NCI-H1417 treated with DMSO at 0.1 percent for 48 hours (cell line): ENCODE measurements at places on chromosomes 13 and 19.

DNA sequence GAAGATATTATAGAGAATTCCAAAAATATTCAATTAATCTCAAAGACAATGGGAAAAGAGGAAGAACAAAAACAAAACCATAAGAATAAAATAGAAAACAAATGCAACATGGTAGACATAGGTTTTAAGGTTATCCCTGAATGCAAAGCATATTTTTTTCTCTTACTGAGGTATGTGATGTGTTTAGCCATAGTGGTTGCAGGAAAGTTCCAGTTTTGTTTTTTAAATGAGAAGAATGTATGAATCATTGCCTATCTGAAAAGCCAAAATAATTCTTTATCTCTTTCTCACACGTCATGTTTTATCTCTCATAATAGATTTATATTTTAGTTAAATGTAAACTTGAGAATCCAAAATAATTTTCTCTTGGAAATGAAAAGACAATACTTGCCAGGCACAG is 2591.7 kb upstream of the PCDH20 start:
- no peak for DNase-seq

GRCh38 chr19:40921005-40921897 is 39.2 kb upstream of the CYP2A7 start:
- no peak for DNase-seq

DNA sequence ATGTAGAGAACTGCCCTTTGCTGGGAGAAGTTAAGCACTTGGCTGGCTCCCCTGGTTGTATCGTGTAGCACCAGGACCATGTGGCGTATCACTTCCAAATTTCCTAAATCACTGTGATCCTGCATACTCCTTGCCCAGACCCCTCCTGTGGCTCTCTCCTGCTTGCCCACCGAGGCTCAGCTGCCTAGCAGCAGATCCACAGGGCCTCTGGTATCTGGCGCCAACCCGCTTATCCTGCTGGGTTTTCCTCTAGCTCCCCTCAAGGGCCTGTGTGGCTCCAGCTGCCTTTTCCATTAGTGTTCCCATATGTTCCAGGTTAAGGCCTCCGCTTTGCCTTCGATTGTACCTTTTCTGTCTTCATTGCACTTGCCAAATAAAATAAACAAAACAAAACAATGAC is 16.5 kb downstream of the LRCH1 start:
- no peak for DNase-seq

DNA sequence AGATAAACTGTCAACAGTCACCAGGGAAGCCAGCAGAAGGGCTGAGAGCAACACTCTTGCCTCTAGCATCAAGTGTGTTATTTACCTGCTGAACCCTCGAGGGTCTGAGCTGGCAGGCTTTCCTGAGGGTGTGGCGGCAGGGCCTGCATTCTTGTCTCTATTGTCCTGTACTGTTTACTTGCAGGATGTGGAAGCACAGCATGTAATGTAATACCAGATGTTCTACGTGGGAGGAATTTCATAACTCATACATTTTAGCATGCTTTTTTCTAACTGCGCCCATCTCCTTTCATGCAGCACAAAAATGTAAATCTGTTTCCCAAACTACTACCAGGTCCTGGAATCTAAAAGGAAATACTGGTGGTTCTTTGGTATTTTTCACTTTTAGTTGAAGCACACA is 153.1 kb downstream of the RGCC start:
- no peak for DNase-seq

- DNase-seq = no peak
Measured at GRCh38 chr13:92150606-92151005, 752.2 kb downstream of the GPC5 start.

GRCh38 chr13:101291206-101291605 is 125.1 kb downstream of the NALCN start:
- no peak for DNase-seq

DNA sequence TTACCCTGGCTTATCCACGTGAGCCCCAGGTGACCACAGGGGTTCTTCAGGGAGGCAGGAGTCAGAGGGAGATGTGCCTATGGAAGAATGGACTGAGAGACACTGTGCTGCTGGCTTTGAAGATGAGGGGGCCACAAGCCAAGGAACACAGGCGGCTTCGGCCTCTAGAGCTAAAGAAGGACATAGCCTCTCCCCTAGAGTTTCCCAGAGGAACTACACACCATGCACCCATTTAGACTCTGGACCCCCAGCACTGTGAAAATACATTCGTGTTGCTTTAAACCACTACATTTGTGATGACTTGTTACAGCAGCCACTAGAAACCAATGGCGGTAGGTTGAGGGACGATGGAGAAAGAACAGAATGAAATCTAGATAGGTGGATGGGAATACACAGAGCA is 13.7 kb upstream of the ATF5 start:
- DNase-seq = no peak

- no peak for DNase-seq
Measured at GRCh38 chr19:35828692-35829301, 16.2 kb upstream of the PRODH2 start.

GRCh38 chr19:56333506-56333905 is 18.9 kb upstream of the ZSCAN5A start:
- DNase-seq = no peak

DNA sequence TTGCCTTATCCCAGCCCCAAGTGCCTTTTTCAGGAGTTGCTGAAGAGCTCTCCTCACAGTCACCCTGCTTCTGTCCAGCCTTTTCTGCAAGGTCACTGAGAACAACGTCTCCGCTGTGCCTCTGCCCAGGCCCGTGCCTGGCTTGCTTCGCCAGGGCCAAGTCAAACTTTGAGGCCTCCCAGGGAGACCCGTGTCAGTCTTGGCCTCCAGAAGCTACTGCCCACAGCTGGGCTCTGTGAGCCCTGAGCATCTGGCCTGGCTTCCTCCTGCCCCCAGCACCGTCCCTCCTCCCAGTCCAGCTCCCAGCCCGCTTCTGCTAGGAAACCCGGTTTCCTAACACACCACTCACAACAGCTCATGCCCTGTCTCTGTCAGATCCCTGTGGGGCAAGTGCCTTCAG is 165.9 kb downstream of the TEX29 start:
- DNase-seq = no peak

DNA sequence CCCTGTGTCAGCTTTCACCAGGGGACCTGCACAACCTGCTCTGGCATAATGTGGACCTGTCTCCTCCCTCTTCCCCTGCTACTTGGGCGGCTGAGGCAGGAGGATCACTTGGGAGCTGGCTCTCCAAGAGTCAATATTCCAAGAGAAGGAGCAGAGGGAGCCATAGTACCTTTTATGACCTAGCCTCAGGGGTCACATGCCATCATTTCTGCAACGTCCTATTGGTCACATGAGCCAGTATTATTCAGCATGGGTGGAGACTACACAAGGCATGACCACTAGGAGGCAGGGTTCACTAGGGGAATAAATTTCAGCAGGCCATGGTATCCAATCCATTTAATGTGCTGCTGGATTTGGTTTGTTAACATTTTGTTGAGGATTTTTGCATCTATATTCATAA is 12.0 kb upstream of the SHFL start:
- no peak for DNase-seq

DNA sequence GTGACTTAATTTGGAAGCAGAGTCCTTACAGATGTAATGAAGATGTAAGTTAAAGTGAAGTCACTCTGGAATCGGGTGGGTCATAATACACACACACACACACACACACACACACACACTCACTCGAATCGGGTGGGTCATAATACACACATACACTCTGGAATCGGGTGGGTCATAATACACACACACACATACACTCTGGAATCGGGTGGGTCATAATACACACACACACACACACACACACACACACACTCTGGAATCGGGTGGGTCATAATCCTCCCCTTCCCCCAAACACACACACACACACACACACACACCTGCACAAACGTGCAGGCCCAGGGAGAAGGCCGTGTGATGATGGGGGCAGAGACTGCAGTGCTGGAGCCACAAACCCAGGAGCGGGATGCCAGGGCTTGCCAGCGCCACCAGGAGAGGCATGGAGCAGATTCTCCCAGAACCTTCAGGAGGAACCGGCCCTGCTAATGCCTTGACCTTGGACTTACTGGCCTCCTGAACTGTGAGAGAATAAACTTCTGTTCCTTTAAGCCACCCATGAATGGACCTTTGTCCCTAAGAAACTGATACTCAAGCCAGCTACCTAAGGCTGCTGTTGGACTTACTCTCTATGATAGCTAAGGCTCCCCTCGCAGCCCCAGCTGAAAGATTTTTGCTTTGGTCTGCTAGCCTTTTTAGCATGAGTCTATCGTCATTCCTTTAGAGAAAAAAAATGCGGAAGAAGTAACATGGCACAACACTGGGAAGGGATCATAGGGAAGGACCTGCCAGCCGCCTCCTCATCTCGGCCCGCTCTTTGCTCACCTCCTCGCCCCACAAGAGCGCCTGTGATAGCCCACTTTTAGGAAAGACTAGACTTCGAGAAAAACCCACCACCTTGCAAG is 136.2 kb upstream of the RNF113B start:
- no peak for DNase-seq

DNA sequence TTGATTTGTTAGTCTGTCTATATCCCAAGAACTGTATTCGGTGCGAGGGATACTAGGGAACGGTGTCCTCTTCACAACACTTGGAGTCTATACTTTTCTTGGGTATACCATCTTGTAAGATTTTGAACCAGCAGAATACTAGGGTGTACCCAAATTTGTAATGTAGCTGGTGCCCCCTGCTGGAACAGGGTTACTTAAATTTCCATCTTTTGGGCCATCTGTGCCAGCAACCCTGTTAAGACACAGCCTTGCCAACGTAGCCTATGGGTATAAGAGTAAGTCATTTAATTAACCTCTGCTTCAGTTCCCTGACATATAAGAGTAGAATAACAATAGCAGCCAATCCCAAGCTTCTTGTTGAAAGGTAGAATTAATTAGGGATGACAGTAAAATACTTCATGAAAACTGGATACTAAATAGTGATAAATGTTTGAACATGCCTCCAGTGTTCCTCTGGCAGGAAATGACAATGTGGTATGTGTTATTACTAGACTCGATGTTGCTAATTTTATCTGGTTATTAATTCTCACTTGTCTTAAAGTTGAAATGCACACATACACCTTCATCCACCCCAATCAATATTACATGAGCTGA is 607.6 kb downstream of the FGF9 start:
- no peak for DNase-seq

DNA sequence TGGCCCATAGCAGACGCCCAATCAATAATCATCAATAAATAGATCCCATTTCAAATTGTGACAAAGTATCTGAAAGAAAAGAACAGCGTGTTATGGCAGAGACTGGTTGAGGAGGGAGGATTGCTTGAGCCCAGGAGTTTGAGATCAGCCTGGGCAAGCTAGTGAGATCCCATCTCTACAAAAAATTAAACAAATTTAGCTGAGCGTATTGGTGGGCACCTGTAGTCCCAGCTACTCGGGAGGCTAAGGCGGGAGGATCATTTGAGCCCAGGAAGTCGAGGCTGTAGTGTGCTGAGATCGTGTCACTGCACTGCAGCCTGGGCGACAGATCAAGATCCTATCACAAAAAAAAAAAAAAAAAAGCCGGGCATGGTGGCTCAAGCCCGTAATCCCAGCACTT is 6.4 kb upstream of the GNA11 start:
- DNase-seq = no peak

DNA sequence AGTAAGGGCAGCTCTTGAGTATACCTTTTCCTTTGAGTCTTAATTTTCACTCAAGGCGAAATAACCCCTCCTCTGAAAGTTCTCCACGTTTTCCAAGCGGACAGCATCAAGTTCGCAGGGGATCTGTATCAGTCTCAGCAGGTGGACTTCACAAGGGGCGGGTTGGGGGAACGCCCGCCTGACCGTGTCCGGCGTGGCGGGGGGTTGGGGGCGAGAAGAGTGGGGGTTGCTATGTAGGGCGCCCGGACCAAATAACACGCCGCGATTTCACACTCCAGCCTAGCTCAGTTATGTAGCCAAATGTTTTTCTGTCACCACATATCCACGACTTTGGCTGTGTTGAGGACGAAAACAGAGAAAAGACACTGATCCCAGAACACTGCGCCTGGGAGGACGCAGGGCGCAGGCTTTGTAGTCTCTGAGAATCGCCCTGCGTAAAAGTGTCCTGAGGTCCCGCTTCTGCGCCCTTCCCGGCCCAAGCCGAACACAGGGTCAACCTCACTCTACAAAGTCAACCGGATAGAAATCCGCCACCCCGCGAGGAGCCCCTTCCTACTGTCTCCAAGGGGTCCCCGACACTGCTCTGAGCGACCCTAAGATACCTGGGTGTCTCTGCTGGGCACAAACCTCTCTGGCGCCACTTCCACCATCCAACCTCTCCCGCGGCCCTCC is 524 bp downstream of the RUBCNL start:
- DNase-seq = no peak

GRCh38 chr13:22735011-22735995 is 445.5 kb upstream of the SGCG start:
- no peak for DNase-seq

DNA sequence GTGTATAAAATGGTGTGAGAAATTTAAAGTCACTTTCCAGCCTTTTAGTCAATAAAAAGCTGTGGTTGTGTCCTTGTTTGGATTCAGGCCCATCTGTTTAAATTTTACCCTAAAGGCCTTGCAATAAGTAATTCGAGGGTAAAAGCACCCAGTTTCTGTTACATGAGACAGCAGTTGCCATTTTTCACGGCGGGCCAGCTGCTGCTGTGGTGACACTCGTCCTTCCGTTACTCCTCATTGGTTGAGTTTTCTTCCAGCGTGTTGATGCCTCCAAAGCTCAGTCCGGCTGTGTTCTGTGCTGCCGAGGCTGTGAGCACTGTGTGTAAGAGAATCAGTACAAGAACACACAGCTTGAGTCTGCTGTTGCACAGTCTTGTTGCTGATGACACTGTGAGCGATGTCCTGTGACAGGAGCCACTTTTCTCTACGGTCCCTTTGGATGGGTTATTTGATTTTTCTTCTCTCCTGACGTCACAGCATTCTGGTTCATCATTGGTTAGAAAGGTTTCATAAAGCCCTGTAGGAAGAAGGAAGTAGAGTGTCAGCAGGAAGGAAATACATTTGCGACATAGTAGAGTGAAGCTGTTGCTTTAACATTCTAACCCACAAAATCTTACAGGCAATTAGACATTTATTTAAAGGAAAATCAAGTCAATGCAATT is 602.5 kb upstream of the ARGLU1 start:
- DNase-seq = no peak

- no peak for DNase-seq
Measured at GRCh38 chr19:4581666-4582553, 22.4 kb upstream of the SEMA6B start.
